ENCODE measurements at places on chromosomes 3 and 15.
A peak's percentile ranks its signal among the peaks of the same experiment; 100 is the strongest.

- no peak for DNase-seq
Measured at GRCh38 chr15:42060797-42061196, 33.6 kb downstream of the PLA2G4D start.

- no peak for DNase-seq
Measured at GRCh38 chr15:94692710-94693109, 461.3 kb downstream of the MCTP2 start.

DNA sequence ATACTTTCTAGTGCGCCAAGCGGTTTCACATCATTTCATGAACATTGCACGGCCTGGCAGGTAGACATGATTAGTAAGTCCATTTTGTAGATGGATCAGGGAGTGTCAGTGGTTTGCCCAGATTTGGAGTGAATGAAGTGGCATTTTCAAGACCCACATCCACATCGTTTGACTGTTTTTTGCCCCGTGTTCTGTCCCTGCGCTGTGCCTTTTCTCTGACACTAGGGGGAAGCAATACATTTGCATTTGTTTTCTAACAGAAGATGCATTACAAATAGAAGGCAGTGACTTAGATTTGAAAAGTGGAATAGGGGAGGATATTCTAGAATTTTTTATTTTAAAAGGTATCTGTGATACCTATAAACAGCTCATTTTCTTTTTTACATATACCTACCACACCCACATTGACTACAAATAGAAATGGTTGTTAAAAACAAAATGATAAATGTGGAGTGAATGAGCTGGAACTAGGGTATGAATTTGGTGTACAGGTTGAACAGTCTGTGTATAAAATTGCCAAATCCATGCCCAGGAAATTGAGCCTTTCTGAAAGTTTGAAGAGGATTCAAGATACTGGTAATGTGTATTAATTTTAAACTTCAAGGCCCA, 98.0 kb downstream of the USP13 start:
- no peak for DNase-seq

GRCh38 chr15:73716417-73716816, 32.2 kb downstream of the CD276 start:
- DNase-seq, result no peak

DNA sequence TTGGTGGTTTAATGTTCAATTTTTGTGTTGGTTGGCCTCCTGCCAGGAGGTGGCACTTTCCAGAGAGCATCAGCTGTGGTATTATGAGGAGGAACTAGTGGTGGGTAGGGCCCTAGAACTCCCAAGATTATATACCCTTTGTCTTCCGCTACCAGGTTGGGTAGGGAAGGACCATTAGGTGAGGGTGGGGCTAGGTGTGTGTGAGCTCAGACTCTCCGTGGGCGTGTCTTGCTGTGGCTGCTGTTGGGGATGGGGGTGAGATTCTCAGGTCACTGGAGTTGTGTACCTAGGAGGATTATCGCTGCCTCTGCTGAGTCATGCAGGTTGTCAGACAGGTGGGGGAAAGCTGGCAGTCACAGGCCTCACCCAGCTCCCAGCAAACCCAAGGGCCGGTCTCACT, 187.1 kb downstream of the DPH6 start:
- no peak for DNase-seq

GRCh38 chr3:172040981-172041963, 1.9 kb downstream of the FNDC3B start:
- no peak for DNase-seq

DNA sequence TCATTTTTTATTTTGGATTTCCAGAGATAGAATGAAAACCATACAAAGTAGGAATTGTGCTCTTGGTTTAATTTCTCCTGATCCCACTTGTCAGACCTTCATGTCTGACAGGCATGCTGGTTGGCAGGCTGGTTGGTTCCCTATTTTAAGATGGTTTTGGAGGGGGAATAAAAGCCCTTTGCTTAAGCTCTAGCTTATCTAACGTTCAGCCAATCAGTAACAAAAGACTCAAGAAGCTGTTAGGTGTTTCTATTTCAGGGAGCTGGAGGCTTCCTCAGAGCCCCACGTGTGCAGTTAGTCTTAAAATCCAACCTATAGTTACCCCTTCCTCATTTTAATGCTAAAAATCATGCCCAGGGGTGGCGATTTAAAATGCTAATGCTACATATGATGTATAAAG, 40.5 kb upstream of the XIRP1 start:
- no peak for DNase-seq

GRCh38 chr15:92979011-92979701, 79.0 kb downstream of the CHD2 start:
- no peak for DNase-seq

- DNase-seq, result peak; percentile 12
Measured at GRCh38 chr3:174957551-174958001, 98.4 kb downstream of the NAALADL2 start.

GRCh38 chr3:74328435-74328834, 286.0 kb downstream of the CNTN3 start:
- DNase-seq, result no peak

DNA sequence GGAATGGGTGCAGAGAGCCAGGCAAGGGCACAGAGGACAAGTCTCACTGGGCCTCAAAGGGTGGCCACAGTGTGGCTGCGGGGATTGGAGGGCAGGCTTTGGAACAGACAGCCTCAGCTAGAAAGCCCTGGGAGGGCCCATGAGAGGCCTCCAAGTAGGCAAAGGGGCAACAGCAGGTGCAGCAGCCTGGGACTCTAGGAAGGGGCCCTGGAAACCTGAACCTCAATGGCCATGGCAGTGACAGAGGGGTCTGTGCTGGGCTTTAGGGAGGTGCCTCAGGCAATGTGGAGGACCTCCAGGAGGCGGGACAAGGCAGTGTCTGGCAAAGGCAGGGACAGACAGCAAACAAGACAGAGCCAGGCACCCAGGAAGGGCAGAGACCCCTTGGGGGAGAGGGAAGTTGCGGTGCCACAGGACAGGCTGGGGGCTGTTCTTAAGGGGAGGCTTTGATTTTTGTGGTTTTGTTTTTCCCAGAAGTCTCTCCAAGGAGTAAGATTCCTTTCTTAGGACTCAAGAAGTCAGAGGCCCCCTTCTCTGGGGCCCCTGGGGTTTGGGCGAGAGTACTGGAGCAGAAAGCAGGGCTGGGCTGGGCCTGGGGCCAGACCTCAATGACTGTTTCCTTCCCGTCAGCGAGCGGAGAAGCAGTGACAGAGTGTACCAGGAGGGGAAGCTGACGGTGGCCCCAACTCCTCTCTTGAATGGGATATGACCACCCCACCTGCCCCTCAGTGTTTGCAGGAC, 9.7 kb downstream of the STOML1 start:
- peak; percentile 92 for DNase-seq

GRCh38 chr3:13723676-13724207, 156.1 kb downstream of the WNT7A start:
- DNase-seq, result no peak

DNA sequence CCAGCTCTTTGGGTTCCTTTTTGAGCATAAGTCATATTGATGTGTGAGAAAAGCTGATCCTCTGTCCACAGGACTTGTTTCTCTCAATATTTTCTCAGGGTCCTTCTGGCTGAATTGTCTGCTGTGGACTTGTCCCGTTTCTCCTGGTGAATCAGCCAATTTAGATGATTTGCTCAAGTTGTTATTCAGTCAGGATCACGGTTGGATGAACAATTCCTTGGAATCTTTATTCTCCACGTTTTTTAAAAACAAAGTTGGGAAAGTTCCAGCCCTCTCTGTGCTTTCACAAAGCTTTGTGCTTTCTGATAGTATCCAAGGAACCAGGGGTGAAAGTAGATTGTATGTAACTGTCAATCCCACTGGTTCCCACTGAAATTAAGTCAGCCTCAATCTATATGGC, 61.3 kb downstream of the LRRC3B start:
- DNase-seq, result no peak

DNA sequence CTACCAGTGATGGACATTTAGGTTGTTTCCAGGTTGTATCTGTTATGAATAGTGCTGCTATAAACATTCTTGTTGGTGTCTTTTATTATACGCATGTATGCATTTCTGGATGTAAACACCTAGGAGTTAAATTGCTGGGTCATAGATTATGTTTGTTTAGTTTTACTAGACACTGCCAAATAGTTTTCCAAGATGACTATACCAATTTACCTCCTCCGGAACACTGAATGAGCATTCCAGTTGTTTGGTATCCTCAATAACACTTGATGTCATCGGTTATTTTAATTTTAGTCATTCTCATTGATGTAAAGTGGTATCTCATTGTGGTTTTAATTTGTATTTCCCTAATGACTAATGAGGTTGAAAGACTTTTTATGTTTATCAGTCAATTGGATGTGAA, 36.6 kb upstream of the ARID3B start:
- no peak for DNase-seq

- DNase-seq, result no peak
Measured at GRCh38 chr3:44039006-44039405, 202.7 kb upstream of the TOPAZ1 start.

- no peak for DNase-seq
Measured at GRCh38 chr3:127790882-127791183, 31.5 kb downstream of the MGLL start.

GRCh38 chr3:139808201-139808600, 126.8 kb upstream of the CLSTN2 start:
- no peak for DNase-seq

DNA sequence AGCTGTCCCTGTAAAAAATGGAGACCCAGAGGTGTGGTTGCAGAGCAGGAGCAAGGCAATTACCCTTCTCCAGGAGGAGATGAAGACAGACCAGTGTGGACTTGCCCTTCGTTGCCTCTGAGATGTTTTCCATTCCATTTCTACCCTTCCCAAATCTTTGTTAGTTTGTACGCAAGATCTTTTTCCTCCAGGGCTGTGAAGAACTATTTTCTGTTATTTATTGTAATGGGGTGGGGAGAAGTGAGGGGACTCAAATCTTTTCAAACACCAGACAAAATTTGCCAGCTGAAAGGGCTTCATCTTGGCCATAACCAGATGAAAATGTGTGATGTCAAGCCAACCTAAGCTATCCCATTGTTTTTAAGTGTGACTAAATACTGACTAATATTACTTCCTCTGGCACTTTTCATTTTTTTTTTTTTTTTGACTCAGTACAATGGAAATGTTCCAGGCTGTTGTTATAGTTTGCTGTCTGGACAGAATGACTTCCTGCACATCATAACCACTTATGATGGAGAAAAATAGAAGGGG, 271.3 kb upstream of the TPRG1 start:
- DNase-seq, result peak; percentile 78

DNA sequence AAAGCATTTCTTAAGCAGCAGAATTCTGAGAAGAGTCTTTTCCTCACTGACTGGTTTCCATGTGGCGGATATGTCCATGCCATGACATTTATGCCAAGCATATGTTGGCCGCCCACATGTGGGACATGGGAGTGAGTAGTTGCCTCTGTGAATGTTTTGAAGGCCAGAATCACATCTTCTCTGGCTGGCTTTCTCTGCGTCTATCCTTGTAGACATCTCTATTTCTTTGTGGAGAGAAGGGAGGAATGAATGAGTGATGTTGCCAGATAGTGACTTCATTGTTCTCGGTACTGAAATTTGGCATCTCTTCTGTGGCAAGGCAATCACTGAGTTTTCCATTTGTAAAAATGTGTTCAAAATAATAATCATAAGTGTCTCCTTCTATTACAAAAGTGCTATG, 316.0 kb downstream of the CLSTN2 start:
- DNase-seq, result no peak

- no peak for DNase-seq
Measured at GRCh38 chr3:42693530-42693930, 8.2 kb downstream of the KLHL40 start.

DNA sequence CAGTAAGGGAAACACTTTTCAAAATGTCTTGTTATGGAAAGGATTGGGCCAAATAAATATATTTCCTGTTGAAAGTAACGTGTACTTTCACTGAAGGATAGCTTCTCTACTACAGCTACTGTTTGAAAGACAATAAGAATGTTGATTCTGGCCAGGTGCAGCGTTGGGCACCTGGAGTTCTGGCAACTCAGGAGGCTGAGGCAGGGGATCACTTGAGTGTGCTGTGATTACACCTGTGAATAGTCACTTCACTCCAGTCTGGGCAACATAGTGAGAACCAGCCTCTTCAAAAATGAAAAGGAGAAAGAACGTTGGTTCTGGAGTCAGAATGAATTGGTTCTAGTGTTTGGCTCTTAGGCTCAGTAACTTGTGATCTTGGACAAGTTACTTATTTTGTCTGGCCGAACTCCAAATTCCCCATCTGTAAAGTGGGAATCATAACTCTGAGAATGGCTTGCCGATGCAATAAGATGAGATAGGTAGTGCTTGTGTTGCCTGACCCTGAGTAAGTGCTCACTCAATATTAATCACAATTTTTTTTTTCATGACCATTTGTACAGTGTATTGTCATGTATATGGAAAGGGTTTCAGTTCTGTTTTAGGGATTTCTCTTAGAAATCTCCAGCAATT, 310.8 kb downstream of the PTPRG start:
- DNase-seq, result peak; percentile 25

DNA sequence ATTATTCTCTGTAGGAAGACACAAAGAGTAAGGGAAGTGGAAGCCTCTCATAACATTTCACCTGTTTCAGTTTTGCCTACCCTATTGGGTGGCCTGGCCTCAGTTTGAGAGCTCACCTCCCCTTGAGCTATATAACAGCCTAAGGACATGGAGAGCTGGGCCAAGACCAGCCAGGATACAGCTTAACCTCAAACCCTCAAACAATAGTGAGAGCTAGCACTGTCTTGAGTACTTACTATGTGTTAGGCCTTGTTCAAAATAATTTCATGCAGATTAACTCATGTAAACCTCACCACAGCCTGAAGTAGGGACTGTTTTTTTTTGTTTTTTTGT, 15.0 kb upstream of the TBL1XR1 start:
- DNase-seq, result no peak

DNA sequence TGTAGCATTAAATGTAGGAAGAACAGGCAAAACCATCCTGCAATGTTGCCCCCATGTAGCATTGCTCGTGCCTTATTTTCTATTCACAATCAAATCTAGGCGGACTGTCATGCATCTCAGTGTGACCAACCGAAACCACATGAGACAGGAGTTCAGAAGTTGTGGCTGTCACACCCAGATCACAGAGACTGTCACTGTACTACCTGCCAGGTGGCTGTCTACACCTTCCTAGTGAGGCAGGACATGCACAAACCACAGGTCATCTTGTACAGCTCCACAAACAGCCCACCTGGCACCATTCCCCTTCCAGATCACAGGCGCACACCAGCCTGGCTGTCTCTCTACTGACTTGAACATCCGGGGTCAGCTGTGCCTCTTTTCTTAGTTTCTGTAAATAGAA, 392.8 kb downstream of the OCA2 start:
- DNase-seq, result no peak

DNA sequence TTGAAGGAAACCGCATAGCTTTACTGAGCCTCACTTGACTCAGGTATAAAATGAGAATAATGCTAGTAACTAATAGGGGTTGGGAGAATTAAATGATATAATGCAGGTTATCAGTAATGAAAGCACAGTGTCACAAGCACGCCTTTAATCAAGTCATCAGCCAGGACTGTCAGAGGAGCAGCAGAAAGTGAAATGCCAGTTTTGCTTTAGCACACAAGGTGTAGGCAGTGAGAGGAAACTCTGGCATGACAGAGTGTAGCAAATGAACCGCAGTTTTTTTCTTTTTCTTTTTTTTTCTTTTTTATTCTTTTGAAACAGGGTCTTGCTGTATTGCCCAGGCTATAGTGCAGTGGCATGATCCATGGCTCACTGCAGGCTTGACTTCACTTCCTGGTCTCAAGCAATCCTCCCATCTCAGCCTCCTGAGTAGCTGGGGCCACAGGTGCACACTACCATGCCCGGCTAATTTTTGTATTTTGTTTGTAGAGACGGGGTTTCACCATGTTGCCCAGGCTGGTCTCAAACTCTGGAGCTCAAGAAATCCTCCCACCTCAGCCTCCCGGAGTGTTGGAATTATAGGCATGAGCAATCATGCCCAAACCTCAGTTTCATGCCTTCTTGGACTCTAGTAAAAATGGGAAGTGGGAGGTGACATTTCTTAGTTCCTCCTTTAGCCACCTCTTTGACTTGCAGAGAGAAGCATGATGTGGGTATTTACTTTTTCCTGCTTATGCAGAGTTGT, 9.7 kb upstream of the SCAANT1 start:
- DNase-seq, result no peak

Data from stromal cell of bone marrow (primary cell).